ENCODE measurements at places on chromosomes 16 and 17. TPM values are rescaled to one million over a fixed set of nuclear protein-coding genes. Genes with fewer than 3 reads are reported as not detected.
A peak's percentile ranks its signal among the peaks of the same experiment; 100 is the strongest.

DNA sequence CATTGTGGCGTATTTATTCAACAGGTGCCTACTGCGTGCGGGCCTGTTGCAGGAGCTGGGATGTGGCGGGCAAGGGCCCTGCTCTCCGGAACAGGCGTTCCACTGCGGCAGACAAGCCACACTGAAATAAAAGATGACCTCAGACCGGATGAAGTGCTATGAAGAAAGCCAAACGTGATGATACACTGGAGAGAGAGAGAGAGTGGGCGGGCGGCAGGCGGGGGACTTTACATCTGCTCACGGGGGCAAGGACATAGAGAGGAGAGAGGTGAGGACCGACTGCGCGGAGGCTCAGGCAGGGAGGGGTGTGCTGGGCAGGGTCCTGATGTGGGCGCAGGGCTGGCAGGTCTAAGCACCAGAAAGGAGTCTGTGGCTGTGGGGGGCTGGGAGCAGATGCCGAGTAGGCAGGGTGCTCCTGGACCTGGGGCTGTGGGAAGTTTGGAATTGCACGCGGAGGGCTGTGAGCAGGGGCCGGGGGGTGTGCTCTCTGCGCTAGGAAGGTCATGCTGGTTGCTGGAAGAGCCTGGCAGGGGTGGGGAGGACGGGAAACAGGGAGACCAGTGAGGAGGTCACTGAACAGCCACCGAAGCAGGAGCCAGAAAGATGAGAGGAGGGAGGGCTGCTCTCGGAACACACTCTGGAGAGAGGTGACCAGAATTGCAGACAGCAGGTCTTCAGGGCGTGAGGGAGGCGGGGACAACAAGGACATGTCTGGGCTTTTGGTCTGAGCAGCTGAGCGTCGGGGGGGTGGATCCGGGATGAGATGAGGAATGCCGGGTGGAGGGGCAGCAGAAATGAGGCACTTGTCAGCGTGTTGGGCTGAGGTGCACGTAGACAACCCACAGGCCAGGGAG is 9.9 kb downstream of the MXRA7 start:
- peaks cover 71% of the 10 kb centered on the region for H3K4me1 ChIP-seq
- H3K27me3 ChIP-seq = no peaks in the 10 kb centered on the region
- DNase-seq = peak; percentile 43
- H3K27ac ChIP-seq = peak overlapping the region; percentile 76

CA5A gene
- not detected for total RNA-seq

PABPN1L gene
- not detected for total RNA-seq

- H3K4me1 ChIP-seq = no peaks in the 10 kb centered on the region
- H3K4me3 ChIP-seq = no peak overlapping the region
- no peak overlapping the region for H3K27ac ChIP-seq
- H3K27me3 ChIP-seq = no peaks in the 10 kb centered on the region
- no peak for DNase-seq
Measured at GRCh38 chr16:69145658-69146057, 13.2 kb downstream of the UTP4 start.

DNA sequence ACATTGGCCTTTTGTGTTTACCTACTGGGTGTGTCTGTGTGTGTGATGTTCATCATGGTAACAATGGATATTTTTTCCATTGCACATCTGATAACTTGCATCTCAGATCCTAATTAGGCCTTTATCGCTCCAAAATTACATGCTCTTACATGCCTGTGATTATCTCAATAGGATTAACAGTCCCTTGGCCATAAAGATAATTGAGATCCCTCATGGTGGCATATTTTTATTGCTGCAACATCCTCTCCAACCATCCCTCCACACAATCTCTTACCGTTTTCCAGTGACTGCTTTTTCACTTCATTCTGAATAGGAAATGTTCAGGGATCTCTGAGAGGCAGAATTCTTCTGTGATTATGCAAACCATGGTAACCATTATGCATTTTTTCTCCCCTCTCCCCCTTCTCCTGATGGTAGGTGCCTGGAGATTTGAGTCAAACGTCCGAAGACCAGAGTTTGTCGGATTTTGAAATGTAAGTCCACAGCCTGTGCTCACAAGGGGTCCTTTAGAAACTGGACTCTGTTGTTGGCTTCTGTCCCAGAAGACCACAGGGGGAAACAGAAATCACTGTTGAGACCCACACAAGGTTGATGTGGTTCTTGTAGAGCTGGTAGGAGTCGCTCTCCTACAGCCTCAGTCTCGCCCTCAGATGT is 405.5 kb downstream of the CPPED1 start:
- DNase-seq = no peak
- no peaks in the 10 kb centered on the region for H3K27me3 ChIP-seq
- H3K4me3 ChIP-seq = no peak overlapping the region
- no peaks in the 10 kb centered on the region for H3K36me3 ChIP-seq
- no peaks in the 10 kb centered on the region for H3K4me1 ChIP-seq

DNA sequence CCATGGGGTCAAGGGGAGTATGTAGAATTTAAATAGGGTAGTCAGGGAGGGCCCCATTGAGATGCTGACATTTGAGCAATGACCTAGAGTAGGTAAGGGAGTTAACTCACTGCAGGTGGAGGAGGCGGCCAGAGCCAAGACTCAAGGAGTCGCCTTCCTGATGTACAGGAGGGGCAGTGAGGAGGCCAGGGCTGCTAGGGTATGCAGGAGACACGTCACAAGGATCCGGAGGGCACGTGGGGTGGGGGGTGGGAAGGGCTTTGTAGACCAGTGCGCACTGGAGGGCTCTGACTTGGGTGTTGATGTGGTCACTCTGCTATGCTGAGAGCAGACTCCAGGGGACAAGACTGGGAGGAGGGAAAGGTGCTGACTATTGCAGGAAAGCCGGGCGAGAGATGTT is 37.5 kb downstream of the SPECC1 start:
- no peaks in the 10 kb centered on the region for H3K4me1 ChIP-seq
- DNase-seq = no peak
- H3K36me3 ChIP-seq = no peaks in the 10 kb centered on the region
- no peak overlapping the region for H3K4me3 ChIP-seq
- no peaks in the 10 kb centered on the region for H3K27me3 ChIP-seq

DNA sequence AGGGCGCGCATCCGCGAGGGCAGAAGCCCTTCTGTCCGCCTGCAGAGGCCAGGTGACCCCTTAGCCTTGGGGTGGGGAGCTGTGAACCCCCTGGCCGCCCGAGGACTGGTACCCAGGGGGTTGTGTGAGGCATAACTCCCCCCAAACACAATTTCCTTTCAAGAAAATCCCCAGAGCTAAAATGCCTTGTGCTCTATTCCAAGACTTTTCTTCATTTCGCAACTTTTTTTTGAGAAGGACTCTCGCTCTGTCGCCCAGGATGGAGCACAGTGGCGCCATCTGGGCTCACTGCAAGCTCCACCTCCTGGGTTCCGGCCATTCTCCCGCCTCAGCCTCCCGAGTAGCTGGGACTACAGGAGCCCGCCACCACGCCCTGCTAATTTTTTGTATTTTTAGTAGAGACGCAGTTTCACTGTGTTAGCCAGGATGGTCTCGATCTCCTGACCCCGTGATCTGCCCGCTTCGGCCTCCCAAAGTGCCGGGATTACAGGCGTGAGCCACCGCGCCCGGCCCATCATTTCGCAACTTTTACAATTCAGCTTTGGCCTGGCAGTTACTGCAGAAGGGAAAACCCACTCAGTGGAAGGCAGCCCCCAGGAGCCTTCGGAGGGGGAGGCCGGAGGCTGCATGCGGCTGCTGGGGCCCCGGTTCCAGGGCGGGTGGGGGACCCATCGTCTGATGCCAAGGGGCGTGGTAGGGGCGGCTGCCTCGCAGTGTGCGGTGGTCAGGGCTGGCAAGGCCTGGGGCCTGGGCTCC is 963 bp upstream of the APRT start:
- H3K4me1 ChIP-seq = peaks cover 35% of the 10 kb centered on the region
- H3K4me3 ChIP-seq = peak overlapping the region; percentile 94
- no peaks in the 10 kb centered on the region for H3K36me3 ChIP-seq
- H3K27ac ChIP-seq = peak overlapping the region; percentile 99
- DNase-seq = peak; percentile 51

- no peaks in the 10 kb centered on the region for H3K27me3 ChIP-seq
- no peak overlapping the region for H3K27ac ChIP-seq
- no peaks in the 10 kb centered on the region for H3K4me1 ChIP-seq
- H3K36me3 ChIP-seq = no peaks in the 10 kb centered on the region
- DNase-seq = no peak
- H3K4me3 ChIP-seq = no peak overlapping the region
Measured at GRCh38 chr17:3799181-3799945, 1.6 kb downstream of the ITGAE start.

- H3K27ac ChIP-seq = peak overlapping the region; percentile 36
- H3K4me1 ChIP-seq = no peaks in the 10 kb centered on the region
- H3K4me3 ChIP-seq = no peak overlapping the region
Measured at GRCh38 chr17:28982131-28982793, 23.6 kb downstream of the SEZ6 start.

Data from transverse colon (tissue), 4 donors.